Activated B cell treated with CpG ODN at 0.5 μM for 24 hours (primary cell): ENCODE measurements at places on chromosomes 1 and 21.

DNA sequence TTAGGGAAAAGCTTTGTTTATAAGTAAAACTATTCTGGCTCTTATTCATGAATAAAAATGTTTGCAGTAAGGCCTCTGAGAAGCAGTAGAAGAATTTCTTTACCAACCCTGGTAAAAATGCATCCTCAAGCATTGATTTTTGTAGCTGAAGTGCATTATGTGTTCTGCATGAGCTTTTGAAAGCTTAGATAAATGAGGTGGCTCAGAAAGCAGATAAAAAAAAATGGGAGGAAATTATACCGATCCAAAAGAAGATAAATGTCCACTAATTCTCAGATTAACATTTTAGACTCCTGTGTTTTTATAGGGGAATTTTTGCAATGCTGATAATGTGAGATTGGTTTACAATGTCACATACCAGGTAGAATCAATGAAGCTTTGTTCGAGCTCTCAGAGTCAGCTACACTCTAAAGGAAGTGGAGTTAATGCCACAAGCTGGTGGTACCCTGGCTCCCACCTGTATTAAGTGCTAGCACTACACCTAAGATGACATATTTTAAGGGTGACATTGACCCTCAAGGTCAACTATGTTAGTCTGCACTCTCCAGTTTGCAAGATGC lies 85.5 kb upstream of the SELENON start:
- no peak for DNase-seq

DNA sequence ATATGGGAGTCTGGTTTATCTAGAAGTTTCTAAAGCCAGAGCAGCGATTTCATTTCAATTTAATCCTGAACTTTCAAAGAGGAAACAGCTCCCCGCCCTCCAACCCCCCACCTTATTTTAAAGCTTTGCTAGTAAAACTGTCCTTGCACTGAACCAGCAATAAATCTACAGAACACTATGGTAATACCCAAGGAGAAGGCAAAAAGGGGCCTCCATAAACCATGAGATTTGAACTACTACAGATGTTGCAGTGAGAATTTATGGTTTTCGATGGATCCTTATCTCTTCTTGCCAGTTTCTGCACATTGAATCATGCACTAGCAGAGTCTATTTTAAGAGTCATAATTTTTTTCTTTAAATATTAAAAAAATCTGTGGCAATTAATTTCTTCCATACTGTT lies 64.8 kb upstream of the BEND5 start:
- DNase-seq = no peak

DNA sequence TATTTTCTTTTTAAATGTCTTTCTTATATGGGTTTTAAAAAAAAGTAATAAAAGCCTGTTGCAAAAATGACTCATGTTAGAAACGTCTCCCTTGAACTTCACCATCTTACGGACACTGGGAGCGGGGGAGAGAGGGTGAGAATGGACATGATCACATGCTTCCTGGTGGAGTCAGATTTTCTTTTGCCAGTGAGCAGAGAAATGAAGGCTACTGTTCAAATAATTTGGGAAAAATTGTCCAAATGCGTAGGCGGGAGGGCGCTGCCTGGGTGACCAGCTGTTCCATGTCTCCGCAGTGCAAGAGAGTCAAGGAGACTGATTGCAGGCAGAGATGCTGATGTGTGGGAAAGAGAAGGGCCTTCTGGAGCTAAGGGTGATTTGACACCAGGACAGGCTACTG lies 23.1 kb downstream of the EIF2D start:
- DNase-seq = no peak

GRCh38 chr1:67952071-67952470 lies 98.4 kb downstream of the DIRAS3 start:
- no peak for DNase-seq

- no peak for DNase-seq
Observed at GRCh38 chr1:77824694-77825093, 45.2 kb downstream of the MIGA1 start.

- no peak for DNase-seq
Observed at GRCh38 chr21:31897311-31897710, 24.5 kb downstream of the HUNK start.

DNA sequence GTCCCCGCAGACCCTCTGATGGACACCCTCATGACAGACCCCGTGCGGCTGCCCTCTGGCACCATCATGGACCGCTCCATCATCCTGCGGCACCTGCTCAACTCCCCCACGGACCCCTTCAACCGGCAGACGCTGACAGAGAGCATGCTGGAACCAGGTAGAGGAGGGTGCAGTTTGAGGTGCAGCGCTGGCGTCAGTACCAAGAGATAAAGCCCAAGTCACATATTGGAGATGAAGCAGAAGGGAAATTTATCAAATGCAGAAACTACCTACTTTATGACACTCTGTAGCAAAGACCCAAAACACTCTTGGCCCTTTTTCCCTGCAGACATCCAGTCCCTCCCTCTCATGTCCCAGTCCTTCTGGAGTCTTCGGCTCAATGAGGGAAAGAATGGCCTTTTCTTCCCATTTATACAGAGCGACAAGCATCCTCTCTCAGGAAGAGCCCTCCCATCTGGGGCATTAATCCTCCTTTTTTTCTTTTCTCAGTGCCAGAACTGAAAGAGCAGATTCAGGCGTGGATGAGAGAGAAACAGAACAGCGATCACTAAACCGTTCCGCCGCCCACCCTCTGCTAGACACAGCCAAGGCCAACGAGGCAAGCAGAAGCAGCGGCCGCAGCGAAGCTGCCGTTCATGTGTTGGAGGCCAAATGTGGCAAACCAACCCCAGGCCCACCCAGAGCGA lies 30.8 kb upstream of the KIF1B start:
- no peak for DNase-seq

- DNase-seq = no peak
Observed at GRCh38 chr1:28273216-28273860, 14.0 kb downstream of the SESN2 start.

DNA sequence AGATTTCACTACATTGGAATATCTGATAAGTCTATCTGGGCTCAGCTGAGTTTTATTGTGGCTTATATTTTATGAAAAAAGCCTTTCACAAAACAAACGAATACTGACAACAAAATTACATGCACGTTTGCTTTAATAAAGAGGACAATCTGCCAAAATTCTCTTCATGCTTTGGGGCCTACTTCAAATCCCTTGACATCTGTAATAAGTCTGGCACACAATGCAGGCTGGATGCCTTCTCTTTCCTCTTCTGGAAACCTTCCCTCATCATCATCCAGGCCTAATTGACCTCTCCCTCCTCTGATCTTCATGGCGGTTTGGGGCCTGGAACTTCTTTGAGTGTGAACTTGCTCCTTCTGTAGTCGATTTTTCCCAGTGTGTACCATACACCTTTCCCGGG lies 70.3 kb downstream of the MAP10 start:
- no peak for DNase-seq

DNA sequence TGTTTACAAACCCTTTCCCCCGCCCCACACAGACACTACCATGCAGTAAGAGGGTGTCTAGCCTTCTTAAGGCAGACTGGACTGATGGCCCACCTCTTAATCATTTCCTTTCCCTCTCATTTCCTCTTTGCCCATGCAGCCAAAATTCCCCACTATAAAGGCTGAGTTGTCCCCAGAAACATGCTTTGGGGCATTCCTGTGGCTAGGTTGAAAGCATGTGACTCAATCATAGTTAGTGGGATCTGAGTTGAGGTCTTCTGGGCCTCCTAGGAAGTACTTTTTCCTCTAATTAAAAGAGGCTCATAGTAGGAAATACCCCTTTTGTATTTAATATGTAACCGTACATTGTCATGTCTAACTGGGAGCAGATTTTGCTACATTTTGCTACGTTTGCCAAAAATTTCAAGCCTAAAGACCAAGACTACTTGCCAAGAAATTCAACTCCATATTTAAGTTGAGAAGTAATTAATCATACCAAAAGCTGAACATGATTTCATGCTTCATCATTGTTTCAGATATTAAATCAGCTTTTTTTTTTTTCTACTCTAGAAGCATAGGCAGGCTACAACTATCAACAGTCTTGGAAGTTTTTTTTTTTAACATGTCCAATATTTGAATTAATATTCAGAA lies 174.7 kb downstream of the ADGRL4 start:
- DNase-seq = no peak

DNA sequence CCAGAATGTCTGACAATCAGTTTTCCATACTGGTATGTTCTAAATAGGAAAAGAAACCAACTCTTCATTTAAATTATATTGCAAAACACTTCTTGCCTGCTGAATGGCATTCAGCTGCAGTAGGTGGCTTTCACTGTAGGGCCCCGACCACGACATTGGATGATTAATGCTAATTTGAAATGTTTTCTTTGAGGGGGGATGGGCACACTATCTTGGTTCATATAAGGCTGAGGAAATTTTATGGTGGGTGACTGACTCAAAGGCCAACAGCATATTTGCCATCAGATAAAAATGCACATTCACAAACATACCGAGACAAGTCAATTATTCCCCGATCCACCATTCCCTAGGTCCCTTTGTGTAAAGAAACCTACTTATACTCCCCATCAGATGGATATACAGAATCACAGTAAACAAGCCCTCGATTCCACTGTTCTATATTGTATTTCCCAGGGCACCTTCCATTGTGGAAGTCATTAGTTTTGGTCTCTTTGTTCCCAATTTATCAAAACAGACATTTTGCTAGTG lies 464.2 kb upstream of the DAB1 start:
- DNase-seq = no peak

- no peak for DNase-seq
Observed at GRCh38 chr1:30737357-30738039, 14.1 kb upstream of the MATN1 start.

DNA sequence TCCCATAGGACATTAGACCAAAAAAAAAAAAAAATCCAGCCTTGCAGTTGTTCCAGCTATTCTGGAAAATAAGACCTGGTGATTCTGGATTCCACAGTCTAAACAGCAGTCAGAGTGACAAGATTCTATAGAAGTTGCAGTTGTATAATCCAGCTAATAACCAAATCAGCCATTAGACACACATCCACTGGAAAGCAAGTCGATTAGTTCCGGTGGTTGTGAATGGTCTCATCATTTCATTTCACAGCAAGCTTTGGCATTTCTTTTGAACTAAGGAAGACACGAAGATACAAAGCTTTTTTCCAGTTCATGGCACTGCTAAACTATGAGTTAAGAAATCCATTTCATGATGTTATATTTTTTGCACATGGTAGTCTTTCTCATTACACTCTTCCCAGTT lies 54.4 kb upstream of the FAM89A start:
- no peak for DNase-seq

- DNase-seq = no peak
Observed at GRCh38 chr1:198798923-198799386, 160.1 kb downstream of the PTPRC start.

- DNase-seq = no peak
Observed at GRCh38 chr1:44941424-44942324, 44.7 kb downstream of the EIF2B3 start.

- DNase-seq = no peak
Observed at GRCh38 chr1:4786055-4786454, 131.6 kb downstream of the AJAP1 start.

DNA sequence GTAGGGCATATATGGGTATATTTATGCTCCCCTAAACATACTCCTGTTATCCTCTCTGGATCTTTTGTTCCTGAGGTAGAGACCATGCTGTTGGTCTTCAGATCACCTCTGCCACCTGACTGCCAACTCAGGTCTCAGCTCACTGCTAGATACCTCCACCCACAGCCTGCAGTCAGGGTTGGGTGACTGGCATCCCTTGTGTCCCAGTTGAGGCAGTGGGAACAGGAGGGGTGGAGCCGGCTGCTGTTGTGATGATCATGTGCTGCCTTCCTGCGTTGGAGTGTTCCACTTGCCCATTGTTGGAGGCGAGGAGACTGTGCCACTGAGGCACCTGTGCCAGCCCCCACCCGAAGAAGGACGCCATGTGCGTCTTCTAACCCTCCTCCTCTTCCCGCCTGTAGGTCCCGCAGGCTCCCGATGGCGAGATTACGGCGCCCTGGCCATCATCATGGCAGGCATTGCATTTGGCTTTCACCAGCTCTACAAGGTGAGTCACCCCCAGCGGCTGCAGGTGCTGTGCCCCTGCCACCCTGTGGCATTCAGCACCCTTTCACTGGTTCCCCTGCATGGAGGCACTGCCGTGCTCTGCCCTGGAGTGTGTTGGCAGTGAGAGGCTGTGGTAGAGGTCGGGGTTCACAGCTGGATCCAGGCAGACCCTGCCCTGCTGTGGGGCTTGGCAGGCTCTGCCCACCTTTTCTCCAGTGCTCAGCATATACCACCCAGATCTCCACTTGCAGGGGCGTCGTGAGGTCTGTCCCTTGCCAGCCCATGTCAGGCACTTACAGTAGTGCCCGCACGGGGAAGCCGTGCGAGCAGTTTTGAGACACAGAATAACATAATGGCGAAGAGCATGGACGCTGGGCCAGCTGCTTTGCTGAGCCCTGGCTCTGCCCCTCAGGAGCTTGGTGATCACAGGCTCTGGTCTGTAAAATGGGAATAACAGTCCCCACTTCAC lies 143.5 kb downstream of the PEX14 start:
- no peak for DNase-seq

DNA sequence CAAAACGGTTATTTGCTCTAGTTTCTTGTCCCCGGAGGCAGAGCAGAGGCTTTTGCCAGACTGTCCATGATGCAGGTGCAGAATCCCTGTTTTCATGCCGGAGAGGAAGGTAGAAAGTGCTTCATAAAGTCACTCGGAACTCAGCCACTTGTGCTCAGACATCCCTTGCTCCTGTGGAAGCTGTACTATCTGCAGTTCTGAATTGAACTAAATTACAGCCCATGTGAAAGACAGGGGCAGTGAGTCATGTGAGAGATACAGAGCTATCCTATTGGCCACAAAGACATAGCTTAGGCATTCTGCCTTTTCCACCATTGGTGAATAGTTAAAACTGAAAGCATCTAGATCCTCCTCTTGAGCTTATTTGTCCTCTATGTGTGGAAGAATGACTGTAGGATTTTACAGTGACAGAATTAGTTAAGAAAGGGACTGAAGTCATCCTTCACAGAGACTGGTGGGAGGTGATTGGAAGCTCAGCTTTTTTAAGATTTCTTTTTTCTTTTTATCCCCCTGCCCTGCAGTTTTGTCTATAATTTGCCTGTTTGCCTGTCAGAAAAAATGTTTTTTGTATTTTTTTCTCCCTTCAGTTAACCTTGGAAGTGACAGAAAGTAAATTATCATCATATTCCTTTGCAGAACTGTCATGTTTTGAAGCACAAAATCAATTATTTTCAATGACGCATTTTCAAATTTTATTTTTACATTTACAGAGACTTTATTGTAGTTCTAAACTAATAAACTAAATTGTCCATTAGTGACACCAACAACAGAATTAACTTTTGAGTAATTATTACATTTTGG lies 298.6 kb downstream of the PTPRC start:
- no peak for DNase-seq
